ELF-1 (cell line): ENCODE measurements at places on chromosomes 1 and 21.

DNA sequence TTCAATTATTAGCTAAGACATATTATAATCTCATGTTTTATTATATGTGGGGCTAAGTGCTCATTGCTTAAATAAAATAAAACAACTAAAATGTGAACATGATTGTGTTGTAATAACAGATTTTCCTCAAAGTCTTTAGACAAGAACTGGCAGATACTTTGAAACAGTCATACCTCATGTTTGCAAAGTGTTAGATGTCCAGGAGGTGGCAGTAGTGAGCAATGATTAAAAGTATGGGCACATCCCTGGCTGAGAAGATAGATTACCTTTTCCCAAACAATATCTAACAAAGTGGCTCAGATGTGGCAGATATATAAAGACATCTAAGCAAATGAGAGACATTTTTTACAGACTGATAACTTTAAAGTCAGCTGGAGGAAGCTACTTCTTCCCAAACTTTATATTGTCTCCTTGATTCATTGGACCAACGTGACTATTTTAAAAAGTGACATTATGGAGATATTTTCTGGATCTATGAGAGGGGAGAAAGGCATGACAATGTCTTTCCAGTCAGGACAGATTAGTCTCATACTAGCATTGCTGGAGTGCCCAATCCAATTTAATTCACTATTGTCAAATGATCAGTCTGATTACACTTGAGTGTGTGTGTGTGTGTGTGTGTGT is 269.8 kb downstream of the S1PR1 start:
- DNase-seq, result no peak

- no peak for DNase-seq
Observed at GRCh38 chr1:109361069-109361468, 36.6 kb downstream of the SORT1 start.

DNA sequence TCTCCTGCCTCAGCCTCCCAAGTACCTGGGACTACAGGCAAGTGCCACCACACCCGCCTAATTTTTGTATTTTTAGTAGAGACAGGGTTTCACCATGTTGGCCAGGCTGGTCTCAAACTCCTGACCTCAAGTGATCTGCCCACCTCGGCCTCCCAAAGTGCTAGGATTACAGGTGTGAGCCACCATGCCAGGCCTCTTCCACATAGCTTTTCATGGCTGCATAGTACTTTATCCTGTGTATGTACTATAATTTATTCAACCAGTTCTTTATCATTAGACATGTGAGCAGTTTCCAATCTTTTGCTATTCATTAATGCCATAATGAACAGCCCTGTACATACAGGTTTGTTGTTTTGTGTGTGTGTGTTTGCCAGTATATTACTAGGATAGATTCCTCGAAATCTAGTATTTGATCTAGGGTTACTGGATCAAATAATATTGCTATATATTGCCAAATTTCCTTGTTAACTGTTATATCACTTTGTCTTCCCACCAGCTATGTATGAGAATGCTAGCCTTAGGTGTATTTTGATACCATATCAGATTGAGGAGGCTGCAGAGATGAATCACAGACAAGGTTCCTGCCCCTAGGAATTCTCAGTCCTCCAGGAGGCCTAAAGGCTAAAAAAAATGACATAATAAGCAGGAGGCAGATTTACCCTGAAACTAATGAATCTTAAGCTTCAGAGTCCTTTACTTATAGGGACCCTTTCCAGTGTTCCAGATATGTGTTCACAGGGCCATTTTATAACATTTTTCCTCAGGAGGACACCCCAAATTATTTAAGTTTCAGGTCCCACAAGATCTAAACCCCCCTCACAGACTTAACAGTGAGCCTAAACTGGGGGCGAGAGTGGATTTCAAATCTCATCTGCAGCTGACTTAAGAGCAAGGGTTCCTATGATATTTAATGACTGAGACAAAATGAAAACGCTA is 2.1 kb upstream of the PDIK1L start:
- no peak for DNase-seq

- DNase-seq, result peak; percentile 67
Observed at GRCh38 chr1:43058545-43059360, 100.1 kb upstream of the SLC2A1 start.

GRCh38 chr1:101314244-101314643 is 77.4 kb downstream of the S1PR1 start:
- peak; percentile 11 for DNase-seq

- no peak for DNase-seq
Observed at GRCh38 chr1:207922554-207922953, 11.6 kb upstream of the CD34 start.

- no peak for DNase-seq
Observed at GRCh38 chr1:205672970-205673369, 7.3 kb downstream of the SLC45A3 start.

DNA sequence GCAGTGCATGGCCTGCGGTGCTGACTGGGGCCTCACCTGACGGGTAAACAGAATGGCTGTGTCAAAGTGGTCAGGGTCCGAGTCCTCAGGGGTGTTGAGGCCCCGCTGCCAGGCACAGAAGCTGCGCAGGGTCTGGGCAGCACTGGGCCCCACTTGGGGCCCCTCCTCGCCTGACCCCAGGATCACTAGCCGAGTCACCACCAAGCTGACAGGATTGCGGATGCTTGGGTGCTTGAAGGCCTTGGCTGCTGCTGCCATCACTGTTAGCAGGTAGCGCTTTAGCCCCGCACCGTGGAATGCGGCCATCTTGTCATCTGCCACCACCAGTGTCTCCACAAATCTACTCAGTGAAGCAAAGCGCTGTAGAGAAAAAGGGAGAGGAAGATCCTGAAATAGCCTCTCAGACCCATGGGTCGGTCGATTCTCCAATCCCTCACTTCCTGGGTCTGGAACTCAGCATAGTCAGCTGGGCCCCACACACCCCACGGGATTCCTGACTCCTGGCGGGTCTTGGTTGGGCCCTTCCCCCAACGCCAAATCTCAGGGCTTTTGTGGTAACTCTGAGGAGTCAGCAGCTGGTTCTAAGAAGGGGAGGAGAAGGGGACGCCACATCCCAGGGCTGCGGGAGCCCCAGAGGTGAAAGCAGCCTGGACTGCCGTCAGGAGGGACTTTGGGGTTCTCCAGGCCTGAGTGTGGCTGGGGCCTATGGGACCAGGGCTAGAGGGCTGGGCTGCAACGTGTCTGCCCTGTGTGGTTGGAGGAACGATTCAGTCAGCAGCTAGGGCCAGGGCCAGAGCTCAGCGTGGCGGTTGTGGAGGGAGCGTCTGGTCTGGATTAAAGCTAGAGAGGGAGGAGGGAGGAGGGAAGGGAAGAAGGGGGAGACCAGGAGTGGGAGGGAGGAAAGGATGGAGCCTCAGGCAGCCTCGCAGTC is 2.1 kb downstream of the ADAMTS4 start:
- DNase-seq, result peak; percentile 70

GRCh38 chr1:186949173-186949572 is 120.4 kb downstream of the PLA2G4A start:
- DNase-seq, result no peak

- no peak for DNase-seq
Observed at GRCh38 chr1:74341702-74342339, 106.6 kb downstream of the TNNI3K start.

DNA sequence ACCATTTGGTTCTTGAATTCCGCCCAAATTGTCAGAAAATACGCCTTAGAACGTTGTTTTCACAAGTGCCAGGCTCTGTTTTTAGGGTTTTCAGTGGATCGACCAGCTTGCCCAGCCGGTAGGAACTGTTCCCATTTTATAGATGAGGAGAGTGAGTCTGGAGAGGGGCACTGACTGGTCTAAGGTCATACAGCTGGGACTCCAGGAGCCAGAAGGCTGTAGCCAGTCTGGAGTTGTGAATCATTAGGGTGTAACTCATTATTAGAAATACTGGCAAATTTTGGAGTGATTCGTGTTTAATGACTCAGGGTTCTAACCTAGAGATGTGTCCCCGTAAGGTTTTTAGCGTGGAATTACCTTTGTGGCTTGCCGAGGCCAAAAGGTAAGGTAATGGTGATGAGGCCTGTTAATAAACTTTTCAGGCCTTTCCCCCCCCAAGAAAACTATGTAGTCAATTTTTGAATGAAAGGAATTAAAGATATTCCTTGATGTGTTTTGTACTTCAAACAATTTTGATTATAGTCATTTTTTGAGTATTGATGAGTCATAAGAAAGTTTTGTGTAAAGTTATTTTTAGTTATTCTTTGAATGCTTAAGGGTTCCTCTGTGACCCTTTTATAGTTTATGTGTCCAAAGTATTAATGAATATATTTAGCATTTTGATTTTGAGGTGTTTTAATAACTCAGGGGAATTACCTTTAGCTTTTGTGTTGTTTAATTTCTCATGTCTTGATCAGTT is 2.1 kb downstream of the DYRK1A start:
- DNase-seq, result peak; percentile 55

- DNase-seq, result peak; percentile 76
Observed at GRCh38 chr21:42850866-42851391, 28.4 kb downstream of the WDR4 start.

DNA sequence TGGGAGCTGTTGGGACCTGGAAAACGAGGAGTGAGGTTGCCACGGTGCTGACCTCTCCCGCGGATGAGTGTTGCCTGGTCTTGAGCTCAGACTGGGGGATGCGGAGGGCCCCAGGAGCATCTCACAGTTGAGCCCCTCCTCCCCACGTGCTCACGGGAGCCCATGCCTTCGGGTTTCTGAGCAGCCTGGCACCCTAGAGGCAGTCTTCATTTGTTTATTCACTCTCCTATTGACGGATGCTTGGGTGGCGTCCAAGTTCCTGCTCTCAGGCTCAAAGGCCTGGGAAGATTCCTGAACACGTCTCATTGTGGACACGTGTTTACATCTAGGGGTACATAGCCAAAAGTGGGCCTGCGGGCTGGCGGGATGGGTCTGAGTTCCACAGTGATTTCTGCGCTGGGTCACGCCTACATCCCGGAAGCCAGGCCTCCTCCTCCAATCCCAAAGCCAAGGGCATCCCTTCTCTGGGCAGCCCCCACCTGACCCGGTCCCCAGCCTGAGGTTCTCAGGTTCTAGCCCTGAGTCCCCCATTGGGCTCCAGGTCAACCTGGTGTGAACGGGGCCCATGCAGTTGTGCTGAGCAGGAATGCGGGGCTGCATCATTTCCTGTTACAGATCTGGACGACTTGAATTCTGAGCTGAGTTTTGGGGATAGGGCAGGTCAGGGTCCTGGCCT is 14.7 kb downstream of the WNT3A start:
- DNase-seq, result no peak

- no peak for DNase-seq
Observed at GRCh38 chr1:25716320-25716719, 83.7 kb upstream of the SELENON start.

DNA sequence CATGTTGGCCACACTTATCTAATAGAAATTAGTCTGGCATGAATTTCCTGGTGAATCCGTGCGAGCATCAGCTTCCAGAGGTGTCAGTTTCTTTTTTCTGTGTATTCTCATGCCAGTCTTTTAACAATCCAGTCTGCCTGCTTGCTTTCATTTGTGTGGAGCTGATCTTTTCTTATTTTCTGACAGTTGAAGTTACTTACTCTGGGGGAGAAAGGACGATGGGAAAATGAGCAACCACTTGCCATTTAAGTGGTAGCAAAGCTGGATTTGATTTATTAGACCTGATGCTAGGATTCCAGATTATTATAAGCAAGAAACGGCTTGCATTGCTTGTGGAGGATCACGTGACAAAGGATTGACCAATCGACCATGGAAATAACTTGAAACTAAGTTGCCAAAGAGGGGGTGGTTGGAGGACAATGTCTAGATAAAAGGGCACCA is 24.3 kb upstream of the APP start:
- no peak for DNase-seq
